ENCODE measurements at places on chromosomes 5 and 9.

- DNase-seq: no peak
Measured at GRCh38 chr9:21317956-21318923, 13.1 kb upstream of the IFNA5 start.

DNA sequence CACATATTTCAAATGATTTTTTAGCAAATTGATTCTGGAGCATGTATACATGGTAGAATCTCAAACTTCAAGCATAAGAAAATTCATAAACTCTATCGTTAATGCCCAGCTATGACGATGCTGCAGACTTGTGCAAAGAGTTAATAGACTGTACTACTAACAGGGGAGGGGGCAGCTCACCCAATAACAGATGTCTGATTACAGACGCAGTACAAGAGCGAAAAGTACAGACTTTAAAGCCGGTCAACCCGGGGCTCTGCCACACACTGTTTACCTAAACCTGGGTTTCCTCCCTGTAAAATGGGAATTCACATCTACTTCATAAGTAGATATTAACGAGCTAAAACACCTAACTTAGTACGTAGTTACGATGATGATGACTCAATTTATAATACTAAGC, 651 bp downstream of the TRIM23 start:
- no peak for DNase-seq

DNA sequence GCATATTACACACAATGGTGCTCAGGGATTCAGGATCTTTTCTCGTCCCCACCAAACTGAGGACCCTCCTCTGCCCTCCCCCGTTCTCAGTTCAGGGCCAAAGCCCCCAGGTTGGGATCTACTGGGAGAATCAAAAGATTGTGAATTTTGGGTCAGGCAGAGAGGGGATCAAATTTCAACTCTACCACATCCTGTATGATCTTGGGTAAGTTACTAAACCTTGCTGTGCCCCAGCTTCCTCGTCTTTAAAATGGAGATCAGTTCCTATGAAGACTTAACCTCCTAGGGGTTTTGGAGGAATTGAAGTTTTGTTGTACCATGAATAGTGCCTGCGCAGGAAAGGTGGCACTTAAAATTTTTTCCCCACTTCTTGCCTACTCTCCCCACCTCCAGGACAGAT, 62.4 kb downstream of the RAI14 start:
- no peak for DNase-seq

DNA sequence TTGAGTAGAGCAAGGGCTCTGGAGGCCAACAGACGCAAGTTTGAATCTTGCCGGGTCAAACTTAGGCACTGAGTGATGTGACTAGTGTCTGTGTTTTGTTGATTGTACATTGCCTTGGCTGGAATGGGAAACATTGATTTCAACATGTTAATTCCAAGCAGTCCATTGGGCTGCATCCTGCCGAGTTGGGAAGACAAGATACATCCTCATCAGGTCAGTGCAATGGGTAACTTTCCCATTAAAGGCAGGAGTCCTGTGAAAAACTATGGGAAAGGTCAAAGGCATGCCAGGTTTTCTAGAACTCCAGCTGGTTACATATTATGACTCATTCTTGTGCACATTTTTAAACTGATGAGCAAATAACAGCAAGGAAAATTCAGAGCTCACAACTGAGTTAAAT, 126.5 kb upstream of the ABCA1 start:
- DNase-seq: peak; percentile 21

- no peak for DNase-seq
Measured at GRCh38 chr9:89374176-89374575, 55.9 kb downstream of the SECISBP2 start.

- no peak for DNase-seq
Measured at GRCh38 chr9:18485714-18486113, 11.8 kb downstream of the ADAMTSL1 start.

DNA sequence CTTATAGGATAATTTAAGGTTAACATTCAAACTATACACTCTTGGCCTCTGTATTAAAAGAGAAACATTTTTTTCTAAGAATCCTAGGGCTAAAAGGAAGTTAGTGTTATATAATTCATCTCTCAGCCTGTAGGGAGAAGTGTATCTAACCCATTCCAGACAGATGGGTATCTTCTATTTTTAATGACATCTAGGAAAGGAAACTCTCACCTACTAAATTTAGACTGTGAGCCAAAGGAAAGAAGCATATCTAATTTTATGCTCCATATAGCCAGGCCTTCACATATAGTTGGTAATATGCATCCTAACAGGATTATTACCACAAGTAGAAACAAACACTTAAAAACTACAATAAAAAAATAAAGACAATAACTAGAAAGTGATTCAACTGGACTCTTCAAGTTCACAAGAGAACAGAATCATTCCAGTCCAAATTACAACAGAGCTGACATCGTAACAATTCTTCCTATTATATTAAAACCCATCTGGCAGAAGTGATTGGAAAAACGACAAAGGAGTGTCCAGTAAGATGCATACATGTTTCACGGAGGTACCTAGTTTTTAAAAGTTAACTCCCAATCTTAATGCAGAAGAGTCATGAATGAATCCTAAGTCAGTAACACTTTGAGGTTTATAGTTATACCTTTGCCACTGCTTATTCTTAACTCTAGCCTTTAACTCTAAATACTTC, 39.4 kb downstream of the SCAI start:
- DNase-seq: no peak

- no peak for DNase-seq
Measured at GRCh38 chr9:97440160-97440559, 28.3 kb downstream of the TDRD7 start.

DNA sequence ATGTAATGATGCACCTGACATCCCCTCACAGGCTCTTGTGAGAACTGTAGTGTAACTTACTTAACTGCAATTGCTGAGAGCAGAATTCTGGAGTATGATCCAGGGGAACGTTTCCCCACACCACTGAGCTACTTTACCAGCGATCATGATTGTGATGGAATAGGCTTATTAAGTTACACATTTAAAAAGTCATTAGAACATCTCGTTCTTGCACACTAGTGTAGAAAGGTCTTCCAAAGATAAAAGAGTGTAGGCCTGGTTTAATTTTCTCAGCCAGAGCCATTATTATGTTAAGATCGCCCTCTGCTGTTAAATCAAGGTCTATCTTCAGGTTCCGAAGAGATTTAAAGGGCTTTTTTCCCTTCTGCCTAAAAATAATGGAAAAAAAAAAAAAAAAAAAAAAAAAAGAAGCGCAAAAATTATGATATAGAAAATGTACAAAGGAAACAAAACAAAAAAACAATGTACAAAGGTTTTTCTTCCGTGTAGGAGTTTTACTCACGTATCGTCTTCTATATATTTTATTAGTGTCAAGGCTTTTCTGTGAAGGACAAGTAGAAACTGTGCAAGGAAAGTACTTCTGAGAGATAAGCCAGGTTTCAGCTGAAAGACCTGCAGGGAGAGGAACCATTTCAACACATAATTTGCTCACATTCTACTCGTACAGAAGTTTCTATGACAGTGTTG, 18.6 kb upstream of the MOB3B start:
- DNase-seq: no peak

DNA sequence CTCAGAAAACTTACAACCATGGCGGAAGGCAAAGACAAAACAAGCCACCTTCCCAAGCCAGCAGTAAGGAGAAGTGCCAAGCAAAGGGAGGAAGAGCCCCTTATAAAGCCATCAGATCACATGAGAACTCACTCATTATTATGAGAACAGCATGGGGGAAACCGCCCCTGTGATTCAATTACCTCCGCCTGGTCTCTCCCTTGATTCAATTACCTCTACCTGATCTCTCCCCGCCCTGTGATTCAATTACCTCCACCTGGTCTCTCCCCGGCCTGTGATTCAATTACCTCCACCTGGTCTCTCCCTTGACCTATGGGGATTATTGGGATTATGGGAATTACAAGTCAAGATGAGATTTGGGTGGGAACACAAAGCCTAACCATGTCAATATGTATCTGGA, 467.3 kb upstream of the FTMT start:
- no peak for DNase-seq

GRCh38 chr5:113092683-113093082, 116.1 kb downstream of the DCP2 start:
- no peak for DNase-seq

GRCh38 chr9:94925751-94926430, 199.4 kb downstream of the AOPEP start:
- no peak for DNase-seq

GRCh38 chr5:155699385-155699784, 627.6 kb upstream of the SGCD start:
- DNase-seq: no peak

DNA sequence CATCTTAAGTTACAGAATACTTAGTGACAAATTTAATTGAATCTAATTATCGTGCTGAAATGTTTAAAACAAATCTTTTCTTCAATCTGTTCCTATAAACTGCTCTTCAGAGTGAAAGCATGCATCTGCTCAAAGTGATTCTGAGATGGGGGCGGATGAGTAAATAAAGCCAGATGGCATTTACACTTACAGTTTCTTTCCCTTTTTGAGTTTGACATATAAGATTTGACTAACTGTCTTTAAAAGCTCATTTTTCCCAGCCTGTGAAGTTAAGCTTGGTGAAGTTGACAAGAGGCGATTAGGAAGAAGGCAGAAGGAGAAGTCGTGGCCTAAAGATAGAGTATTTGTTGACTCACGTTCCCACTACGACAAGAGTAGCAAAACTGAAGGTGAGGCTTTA, 137.4 kb downstream of the LPAR1 start:
- no peak for DNase-seq

DNA sequence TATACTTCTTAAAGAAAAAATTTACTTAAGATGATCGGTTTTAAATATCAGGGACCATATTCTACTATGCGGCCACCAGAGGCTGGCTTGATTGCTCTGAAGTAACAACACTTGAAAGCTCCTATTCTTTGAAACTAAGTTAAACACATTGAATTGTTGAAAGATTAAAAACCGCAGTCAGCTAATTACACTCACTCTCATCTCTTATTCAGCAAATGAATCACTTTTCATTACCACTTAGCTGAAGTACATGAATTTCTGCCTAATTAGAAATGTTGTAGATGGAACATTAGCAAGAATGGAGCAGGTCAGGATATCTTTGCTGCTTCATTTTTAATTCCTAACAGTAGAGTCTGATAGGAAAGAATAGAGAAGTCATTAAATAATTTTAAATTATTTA, 42.3 kb downstream of the LSM11 start:
- DNase-seq: no peak

GRCh38 chr9:133995012-133995896, 3.1 kb upstream of the VAV2 start:
- no peak for DNase-seq

DNA sequence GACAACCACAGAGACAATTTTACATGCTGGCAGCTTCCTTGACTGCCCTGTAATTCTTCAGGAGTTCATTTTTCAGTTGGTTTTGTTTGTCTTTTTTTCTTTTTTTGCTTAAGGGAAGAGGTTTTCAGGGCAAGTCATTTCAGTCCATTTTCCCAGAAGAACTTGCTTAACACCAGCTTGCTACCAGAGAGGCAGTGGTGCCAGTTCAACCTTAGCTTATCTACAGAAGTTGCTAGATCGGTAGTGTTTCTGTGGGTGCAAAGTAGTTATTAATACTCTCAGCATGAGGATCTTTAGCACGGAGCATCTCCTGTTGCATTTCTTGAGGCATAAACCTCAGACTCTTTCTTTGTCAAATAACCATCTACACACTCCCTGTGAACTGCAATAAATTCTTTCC, 1.1 kb downstream of the SPEF2 start:
- peak; percentile 4 for DNase-seq
